Lung (tissue), 17 donors: ENCODE measurements at places on chromosomes 16 and 17. TPM values are rescaled to one million over a fixed set of nuclear protein-coding genes. Genes with fewer than 3 reads are reported as not detected.
A peak's percentile ranks its signal among the peaks of the same experiment; 100 is the strongest.

- no peak for DNase-seq
These were observed 324.6 kb downstream of the C16orf95 start for GRCh38 chr16:86992587-86992986.

DNA sequence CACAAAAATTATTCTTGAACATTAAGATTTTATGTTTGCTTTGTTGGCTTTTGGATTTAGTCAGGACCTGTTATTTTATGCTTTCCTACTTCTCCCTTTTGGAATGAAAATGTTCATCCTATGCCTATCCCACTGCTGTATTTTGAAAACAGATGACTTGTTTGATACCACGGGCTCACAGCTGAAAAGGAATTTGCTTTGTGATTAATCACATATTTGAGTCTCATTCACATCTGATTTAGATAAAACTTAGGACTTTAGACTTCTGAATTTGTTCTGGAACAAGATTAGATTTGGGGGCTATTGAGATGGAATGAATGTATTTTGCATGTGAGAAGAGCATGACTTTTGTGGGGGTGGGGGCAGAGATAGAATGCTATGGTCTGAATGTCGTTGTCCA lies 1012.6 kb downstream of the CDH11 start:
- DNase-seq: no peak

The CES5A gene
- not detected for total RNA-seq

The OTOP3 gene
- total RNA-seq: not detected

The TTLL6 gene
- total RNA-seq: 2.8 TPM

The SLC12A3 gene
- not detected for total RNA-seq

DNA sequence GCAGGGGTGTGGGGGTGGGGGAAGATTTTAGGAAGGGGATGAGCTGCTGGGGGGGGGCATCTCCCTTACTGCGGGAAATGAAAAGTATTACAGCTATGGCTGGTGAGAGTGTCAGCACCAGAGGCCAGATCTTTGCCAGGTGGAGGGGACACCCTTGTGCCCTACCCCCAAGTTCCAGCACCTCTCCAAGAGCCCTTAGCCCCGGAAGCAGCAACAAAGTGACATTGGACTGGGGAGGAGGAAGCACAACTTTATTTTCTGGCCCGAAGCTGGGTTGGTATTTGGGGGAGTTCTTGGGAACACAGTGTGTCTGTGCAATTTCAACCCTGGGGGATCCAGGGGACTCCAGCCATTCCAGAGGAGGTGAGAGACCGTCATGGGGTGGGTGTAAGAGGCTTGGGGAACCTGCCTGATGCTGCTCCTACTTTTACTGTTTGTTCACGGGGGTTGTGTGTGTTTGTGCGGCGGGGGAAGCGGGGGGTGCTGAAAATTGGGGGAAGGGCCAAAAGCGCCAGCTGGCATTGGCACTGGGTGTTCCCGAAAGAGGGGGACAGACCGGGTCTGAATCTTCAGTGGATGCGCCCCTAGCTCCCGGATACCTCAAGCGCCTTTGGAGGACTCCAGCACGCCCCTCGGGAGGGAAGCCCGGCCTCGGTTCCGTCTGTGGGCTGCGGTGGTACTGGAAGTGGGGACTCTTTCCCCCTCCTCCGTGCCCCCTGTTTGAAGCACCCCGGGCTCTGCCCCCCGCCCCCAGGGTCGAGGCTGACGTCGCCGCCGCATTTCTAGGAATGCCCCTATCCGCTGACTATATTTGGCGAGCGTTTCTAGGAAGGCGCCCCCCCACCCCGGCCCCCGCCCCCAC lies 230.3 kb downstream of the MRTFB start:
- peak; percentile 28 for DNase-seq

The MMP25 gene
- total RNA-seq: 4.2 TPM

DNA sequence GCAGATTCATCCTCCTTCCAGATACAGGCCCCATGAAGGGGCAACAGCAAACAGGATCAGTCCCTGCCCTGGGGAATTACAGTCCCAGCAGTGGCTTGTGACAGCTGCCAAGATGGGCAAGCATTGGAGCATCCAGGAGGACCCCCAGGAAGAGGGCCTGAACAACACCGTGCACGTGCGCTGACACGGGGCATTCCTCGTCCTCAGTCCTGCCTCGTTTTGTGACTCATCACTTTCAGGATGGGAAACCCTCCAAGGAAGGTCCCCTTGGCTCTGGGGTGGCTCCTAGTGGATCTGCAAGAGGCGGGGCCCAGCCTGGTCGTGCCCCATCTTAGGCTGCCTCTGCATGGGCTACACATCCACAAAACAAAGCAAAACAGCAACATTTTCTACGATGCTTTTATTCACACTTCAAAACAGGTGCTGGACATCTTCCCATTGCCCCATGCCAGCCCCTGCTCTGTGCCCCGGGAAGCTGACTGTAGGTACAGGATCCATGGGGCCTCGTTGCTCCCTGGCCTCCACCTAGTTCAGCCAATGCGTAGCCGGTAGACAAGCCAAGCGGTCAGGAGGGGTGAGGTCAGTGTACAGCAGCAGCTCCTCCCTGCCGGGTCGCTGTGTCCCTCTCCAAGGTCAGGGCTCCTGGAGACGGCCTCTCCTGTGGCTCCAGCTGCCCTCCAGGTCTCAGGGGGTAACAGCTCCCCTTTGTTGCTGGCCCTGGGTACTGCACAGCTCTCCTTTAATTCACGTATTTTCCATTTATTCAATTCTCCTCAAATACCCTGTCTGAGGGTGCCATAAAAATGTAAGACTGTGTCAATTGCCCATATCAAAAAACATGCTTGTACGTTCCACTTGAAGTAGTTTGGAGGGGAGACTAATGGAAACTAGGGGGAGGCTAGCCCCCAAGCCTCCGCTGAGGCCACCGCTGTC lies 32.2 kb downstream of the ACTG1 start:
- DNase-seq: no peak

The SDR42E1 gene
- 5.7 TPM for total RNA-seq

GRCh38 chr16:47694543-47694942 lies 233.4 kb downstream of the PHKB start:
- no peak for DNase-seq

The PYDC1 gene
- not detected for total RNA-seq

GRCh38 chr17:9696279-9697044 lies 51.1 kb downstream of the USP43 start:
- no peak for DNase-seq
